ENCODE measurements at places on chromosomes 11 and 22. TPM values are rescaled to one million over a fixed set of nuclear protein-coding genes. Genes with fewer than 3 reads are reported as not detected.

- no peak for DNase-seq
Measured at GRCh38 chr11:22930816-22931594, 70.7 kb upstream of the CCDC179 start.

DNA sequence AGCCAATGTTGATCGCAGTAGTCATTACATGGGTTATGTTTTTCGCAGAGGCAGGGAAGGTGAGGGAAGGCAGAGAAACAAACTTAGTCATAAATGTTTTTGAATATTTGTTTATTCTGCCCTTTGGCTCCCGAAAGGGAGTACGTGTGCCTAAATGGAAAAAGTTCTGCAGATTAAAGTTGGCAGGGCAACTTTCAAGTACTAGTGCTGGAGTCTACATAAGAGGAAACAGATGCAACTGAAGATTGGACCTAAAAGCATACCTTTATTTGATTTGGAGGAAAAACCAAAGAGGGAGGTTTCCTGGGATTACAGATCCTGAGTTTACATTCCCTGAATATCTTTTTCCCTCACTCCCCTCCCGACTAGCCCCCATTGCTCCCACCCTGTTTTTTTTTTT, 5.7 kb downstream of the HSD17B12 start:
- DNase-seq, result no peak

DNA sequence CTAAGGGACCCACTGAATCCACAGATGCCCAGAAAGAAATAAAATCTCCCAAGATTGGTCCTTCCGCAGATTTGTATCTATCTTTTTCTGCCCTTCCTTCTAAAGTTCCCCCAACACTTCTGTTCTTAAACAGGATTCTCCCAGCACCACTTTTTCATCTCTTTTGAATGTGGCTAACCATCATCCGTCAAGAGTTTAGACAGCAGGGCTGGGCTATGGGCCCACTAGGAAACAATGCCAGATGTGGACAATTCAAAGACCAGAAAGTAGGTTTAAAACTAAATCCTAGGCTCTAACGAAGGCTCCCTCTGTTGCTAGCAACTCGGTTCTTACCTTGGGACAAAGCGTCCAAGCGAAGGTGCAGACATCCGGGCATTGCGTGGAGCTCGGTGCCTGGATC, 100.0 kb downstream of the AMBRA1 start:
- no peak for DNase-seq

- DNase-seq, result no peak
Measured at GRCh38 chr22:35544189-35544588, 3.6 kb downstream of the RASD2 start.

- DNase-seq, result no peak
Measured at GRCh38 chr11:103624708-103625623, 411.5 kb upstream of the DDI1 start.

- DNase-seq, result no peak
Measured at GRCh38 chr11:94815705-94816344, 47.7 kb downstream of the AMOTL1 start.

KRTAP5-10 gene
- not detected for polyA plus RNA-seq

RFPL2 gene
- polyA plus RNA-seq, result 0.62 TPM

Measured in hepatocyte (in vitro differentiated cells).